ENCODE measurements at places on chromosomes 5 and 9. TPM values are rescaled to one million over a fixed set of nuclear protein-coding genes. Genes with fewer than 3 reads are reported as not detected.

DNA sequence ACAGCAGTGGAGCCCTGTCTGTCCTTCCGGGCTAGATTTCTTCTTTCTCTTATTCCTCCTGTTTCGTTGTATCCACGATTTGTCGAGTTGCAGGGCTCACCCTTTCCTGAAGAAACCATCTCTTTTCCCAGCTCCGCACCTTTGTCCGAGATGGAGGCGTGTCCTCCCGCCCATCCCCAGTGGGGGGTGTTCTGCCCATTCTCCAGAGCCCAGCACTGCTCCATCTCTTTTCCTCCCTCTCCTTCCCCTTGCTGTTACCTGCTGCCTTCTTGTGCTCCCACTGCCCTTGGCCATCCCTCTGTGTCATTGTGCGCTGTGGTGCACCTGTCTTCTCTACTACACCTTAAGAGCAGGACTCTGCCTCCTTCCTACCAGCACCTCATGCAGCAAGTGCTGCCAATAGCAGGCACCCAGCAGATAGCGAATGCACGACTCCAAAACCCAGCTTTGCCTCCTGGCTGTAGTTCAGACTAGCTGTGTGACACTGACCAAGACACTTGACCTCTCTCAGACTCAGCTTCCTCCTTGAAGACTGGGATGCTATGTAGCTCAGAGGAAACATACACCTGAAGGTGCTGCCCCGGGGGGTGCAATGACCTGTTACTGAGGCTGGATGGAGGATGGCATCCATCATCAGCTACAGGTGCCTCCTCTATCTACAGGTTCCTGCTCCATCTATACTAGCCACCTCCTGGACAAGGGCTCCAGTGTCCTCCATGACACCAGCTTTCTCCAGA is 8.9 kb downstream of the OR13J1 start:
- H3K4me3 ChIP-seq = no peak overlapping the region
- H3K4me1 ChIP-seq = no peaks in the 10 kb centered on the region
- H3K27me3 ChIP-seq = no peaks in the 10 kb centered on the region
- H3K36me3 ChIP-seq = no peaks in the 10 kb centered on the region
- DNase-seq = no peak

- no peaks in the 10 kb centered on the region for H3K27me3 ChIP-seq
- H3K4me1 ChIP-seq = peaks cover 3% of the 10 kb centered on the region
- H3K27ac ChIP-seq = no peak overlapping the region
- peaks cover 12% of the 10 kb centered on the region for H3K36me3 ChIP-seq
- H3K4me3 ChIP-seq = no peak overlapping the region
- DNase-seq = no peak
Observed at GRCh38 chr9:87556821-87557220, 59.2 kb downstream of the DAPK1 start.

GRCh38 chr5:67081261-67081660 is 115.3 kb downstream of the CD180 start:
- H3K4me1 ChIP-seq = no peaks in the 10 kb centered on the region
- no peaks in the 10 kb centered on the region for H3K27me3 ChIP-seq
- DNase-seq = no peak
- H3K27ac ChIP-seq = no peak overlapping the region

DNA sequence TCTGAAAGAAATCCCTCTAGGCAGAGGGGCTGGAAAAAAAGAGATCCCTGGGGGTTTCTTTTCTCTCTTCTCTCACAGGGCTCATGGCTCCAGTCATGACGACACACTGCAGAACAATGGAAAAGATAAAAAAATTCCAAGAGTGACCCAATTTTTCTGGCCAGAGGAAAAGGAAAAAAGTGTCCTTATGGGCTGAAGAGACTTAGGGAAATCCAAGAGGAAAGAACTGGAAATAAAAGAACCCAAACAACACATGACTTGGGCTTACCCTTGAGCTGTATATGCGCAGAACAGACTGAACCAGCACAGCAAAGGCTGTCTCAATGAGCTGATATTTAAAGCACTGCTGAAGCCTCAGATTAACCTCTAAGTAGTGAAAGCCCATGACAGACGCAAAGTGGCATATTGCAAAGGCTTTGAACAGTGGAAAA is 102.4 kb downstream of the SMIM23 start:
- peaks cover 60% of the 10 kb centered on the region for H3K36me3 ChIP-seq
- no peak for DNase-seq

The FABP6 gene
- 6.2 TPM for total RNA-seq

All from H9 (cell line).